Fibroblast of lung (primary cell): ENCODE measurements at places on chromosomes 12 and 14. TPM values are rescaled to one million over a fixed set of nuclear protein-coding genes. Genes with fewer than 3 reads are reported as not detected.

Gene ANO2
- total RNA-seq, result 0.17 TPM in 1 of 2 replicates, not detected in the other

Gene RTL1
- not detected in 2 replicates for total RNA-seq

DNA sequence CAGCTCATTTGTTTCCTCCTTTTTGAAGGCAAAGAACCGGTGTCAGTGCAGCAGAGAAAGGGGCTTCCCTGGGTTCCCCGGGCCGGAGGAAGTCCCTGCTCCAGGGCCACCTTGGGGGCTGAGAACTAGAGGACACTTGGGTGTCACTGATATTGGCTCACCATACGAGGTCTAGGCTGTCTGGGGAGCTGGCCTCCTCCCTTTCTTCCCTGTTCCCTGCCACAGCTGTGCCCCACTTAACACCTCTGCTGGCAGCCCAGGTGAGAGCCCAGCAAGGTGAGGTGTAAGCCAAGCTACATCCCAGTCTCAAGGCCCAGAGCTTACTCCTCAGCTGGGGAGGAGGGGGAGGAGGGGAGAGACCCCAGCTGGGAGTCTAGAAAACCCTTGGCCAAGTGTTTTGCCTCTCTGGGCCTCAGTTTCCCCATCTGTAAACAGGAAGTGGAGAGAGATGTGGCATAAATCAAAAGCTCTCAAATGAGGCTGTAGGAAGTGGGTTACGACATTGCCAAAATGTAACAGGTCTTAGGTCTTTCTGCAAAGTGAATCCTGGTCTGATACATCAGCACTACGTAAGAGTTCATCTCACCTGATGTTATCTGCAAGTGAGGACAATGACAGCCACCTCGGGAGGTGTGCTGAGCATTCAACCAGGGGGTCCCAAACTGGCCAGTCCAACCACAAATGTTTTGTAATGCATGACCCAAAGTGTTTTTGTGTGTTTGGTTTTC is 25.5 kb downstream of the RASAL1 start:
- no peak for DNase-seq

GRCh38 chr14:93788543-93789227 is 400 bp upstream of the PRIMA1 start:
- no peak for DNase-seq

GRCh38 chr14:54685286-54685845 is 118.4 kb downstream of the SAMD4A start:
- DNase-seq, result peak; percentile 83

Gene ARG2
- 2.3 and 8.4 TPM in 2 replicates for total RNA-seq

- no peak for DNase-seq
These were observed 141.3 kb downstream of the SMOC1 start for GRCh38 chr14:70020352-70021170.

DNA sequence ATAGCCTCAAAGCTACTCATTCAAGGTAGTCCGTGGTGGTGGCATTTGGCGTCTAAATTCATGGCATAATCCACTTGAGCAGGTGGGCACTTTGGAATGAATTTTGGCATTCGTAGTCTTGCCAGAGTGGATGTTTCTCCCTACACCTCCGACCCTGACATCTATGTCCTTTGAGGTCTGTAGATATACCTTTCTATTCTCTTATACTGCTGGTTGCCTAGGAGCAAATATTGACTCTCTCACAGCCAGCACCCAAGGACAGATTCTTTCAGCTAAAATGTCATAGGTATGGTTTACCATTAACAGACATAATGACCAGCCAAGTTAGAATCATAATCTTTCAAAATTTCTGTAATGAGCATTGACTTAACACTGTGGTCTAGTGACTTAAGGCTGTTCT is 47.4 kb upstream of the FLRT2 start:
- DNase-seq, result no peak

Gene HOXC11
- total RNA-seq, result not detected in 2 replicates

GRCh38 chr14:91722386-91722785 is 9.5 kb downstream of the CATSPERB start:
- no peak for DNase-seq

DNA sequence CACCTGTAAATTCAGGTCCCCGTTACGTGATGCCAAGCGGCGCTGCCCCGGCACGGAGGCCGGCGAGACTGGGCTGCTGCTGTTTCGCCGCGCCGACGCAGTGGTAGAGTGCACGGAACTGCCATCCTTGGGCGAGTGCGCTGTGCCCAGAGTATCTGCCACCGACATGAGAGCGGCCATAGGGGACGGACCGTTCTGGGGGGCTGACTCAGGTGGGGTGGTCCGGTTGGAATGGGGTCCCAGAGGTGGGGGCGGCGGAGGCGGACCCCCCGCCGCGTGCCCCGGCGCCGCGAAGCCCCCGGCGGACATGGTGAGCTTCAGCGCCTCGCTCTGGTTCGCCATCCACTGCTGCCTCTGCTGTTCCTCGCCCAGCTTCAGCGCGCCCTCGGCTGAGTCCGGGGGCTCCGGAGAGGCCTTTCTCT is 2.8 kb downstream of the IRF2BPL start:
- DNase-seq, result no peak

GRCh38 chr12:50401500-50402081 is 906 bp downstream of the LARP4 start:
- peak; percentile 57 for DNase-seq
